ENCODE measurements at places on chromosomes 3 and 15.
A peak's percentile ranks its signal among the peaks of the same experiment; 100 is the strongest.

- no peak for DNase-seq
Observed at GRCh38 chr3:154678041-154678654, 248.2 kb upstream of the GPR149 start.

DNA sequence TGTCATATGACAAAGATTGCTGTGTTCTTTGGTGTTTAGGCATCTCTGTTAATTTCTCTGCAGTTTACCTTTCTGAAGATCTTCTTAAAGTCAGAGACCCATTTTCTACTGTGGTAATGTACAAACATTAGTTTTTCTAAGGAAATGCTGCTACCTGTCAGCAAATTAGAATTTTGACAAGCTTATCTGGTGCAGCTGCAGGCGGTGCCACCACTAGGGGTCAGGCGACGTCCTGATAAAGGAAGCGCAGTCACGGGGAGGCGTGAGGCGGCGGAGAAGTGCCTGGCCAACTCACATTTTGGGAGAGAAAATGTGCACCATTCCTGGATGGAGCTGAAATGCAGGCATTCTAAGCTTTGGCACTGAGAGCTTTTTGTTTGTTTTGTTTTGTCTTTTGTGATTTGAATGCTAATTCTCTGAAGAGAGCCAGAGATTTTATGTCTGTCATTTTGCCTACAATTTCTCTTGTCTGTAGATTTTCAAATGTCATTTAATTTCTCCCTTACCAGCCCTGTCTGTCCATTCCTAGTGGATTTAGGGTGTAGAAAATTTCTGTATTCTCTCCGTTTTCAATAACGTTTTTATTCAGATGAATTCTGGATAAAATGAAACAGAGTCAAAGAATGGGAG lies 24.9 kb upstream of the SIAH2 start:
- DNase-seq = no peak

GRCh38 chr3:45987368-45988291 lies 8.0 kb downstream of the FYCO1 start:
- no peak for DNase-seq

DNA sequence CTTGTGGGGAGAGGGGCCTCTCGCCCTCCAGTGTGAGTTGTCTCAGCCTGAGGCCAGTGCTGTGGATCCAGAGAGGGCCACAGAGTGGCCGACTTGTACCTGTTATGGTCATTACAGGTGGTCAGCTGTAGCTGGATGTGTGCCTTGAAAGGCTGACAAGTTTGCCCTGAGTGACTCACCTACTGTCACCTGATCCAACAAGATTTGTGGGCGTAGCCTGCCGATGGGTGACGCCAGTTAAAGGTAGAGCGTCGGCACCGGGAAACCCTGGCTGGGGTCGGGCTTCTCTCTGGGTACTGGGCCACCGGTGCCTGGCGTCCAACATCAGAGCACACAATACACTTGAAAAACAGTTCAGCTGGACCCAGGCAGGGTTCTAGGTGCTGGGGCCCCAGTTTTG lies 2.8 kb upstream of the ISG20 start:
- DNase-seq = no peak

DNA sequence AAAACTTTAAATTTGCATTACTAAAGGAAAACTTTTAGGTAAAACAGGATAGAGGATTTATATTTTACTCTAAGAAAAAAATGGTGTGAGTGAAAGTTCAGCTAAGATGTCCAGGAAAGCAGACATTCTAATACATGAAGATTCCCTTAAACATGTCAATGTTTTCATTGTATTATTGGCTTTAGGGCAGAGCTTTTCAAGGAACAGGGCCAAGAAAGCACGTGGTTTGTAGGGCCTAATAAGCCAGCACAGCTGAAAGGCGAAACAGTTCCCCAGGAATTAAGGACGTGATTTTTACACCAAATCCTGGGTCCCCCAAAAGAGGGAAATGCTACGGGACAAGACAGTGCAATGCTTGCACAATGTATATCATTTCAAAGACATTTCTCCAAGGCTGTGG lies 48.6 kb upstream of the MKRN3 start:
- no peak for DNase-seq

DNA sequence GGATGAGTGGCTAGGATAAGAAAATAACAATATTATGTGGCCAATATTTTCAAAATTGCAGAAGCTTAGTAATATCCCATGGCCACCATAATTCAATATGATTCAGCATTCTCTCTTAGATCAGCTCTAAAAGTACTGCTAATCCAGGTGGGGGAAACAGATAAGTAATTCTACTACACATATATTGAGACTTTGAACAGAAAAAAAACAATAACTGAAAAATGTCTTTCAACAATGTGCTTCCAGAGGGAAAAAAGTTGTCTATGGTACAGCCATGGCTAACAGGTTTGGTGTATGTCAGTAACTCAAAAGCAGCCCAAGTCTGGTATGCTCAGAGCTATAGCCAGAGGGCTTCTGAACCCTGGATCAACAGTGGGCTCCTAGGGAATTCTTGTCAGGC lies 42.4 kb upstream of the PPIB start:
- DNase-seq = no peak

DNA sequence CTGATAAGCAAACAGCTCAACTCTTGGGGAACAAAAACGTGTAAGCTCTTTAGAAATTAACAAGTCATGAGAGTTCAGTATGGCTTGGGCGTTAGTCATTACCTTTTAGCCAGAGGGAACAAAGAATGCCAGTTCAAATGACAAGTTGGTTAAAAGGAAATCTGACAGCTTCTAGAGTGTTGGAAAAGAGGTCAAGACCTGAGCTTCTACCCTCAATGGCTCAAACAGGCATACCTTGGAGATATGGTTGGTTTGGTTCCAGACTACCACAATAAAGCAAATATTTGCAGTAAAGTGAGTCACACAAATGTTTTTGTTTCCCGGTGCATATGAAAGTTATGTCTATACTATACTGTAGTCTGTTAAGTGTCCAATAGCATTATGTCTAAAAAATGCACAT lies 136.1 kb downstream of the CACNA1D start:
- DNase-seq = no peak

GRCh38 chr15:63560741-63561448 lies 36.3 kb upstream of the FBXL22 start:
- no peak for DNase-seq

- no peak for DNase-seq
Observed at GRCh38 chr3:131004603-131005002, 22.0 kb downstream of the ASTE1 start.

- DNase-seq = no peak
Observed at GRCh38 chr3:193240436-193240849, 579 bp upstream of the PLAAT1 start.

DNA sequence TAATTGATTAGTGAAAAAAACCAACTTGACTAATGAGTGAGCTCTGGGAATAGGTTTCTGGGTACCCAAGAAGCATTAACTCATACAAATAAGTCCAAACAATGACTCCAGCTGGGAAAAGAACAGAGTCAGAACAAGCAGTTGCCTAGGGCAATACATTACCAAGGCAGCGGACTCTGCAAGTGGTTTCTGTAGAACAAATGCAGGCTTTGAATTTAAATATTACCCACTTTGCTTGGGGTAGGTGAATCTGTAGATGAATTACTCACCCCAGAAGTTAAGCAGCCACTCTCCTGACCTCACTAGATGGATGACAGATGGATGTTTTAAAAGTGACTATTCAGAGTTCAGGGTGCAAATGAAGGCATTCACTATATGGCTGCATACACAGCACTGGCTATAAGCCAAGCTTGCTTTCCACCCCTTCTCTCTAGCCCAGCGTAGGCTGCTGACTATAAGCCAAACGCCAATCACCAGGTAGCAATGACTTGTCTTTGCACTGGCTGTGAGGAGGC lies 73.1 kb upstream of the BHLHE40 start:
- peak; percentile 45 for DNase-seq

DNA sequence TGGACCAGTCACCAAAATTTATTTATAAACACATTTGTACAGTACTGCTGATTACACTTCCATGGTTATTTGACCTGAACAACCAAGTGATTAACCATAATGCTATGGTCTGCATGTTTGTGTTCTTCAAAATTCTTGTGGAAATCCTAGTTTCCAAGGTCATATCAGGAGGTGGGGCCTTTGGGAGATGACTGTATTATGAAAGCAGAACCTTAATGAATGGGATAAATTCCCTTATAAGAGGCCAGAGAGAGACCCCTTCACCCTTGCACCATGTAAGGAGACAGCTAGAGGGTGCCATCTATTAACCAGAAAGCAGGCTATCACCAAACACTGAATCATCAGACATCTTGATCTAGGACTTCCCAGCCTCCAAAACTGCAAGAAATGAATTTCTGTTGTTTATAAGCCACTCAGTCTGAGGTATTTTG lies 1.9 kb downstream of the SCAPER start:
- DNase-seq = no peak

- DNase-seq = no peak
Observed at GRCh38 chr3:12638105-12638504, 25.8 kb downstream of the RAF1 start.

Data from NCI-H1417 treated with DMSO at 0.1 percent for 48 hours (cell line).